Stimulated activated CD4-positive, alpha-beta T cell treated with anti-CD3 and anti-CD28 coated beads, Interleukin-2, amount 100 ng/mL, for 4 hours (primary cell): ENCODE measurements at places on chromosomes 1 and 21.

- peak; percentile 73 for DNase-seq
Measured at GRCh38 chr1:21324368-21325141, 34.3 kb upstream of the ECE1 start.

DNA sequence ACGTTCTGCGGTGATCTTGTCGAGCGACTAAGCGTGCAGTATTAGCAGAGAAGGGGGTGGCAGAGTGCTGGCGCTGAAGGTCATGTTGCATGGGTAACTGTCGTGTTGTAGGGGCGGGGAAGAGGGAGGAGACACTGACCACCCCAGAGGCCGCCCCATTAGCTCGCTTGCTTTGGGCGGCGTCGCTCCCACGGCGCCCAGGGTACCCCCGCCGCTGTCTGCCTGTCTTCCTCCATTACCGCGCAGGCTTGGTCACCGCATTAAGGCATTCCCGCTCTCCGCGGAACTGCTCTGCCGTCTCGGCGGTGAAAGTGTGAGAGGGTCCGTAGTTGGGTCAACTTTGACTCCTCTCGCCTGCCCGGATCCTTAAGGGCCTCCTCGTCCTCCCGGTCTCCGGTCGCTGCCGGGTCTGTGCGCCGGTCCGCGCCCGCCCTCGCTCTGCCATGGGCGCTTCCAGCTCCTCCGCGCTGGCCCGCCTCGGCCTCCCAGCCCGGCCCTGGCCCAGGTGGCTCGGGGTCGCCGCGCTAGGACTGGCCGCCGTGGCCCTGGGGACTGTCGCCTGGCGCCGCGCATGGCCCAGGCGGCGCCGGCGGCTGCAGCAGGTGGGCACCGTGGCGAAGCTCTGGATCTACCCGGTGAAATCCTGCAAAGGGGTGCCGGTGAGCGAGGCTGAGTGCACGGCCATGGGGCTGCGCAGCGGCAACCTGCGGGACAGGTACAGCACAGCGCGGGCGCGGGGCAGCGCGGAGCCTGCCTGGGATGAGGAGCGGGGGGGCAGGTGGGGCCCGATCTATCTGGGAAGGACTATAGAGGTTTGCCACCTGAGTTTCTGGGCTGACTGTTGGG, at the start of gene MTARC2:
TSS of gene MTARC2 (plus strand) at position 234 of the 846 bp plus-strand sequence. CDS start at position 444, 210 bp downstream.
- DNase-seq = no peak

DNA sequence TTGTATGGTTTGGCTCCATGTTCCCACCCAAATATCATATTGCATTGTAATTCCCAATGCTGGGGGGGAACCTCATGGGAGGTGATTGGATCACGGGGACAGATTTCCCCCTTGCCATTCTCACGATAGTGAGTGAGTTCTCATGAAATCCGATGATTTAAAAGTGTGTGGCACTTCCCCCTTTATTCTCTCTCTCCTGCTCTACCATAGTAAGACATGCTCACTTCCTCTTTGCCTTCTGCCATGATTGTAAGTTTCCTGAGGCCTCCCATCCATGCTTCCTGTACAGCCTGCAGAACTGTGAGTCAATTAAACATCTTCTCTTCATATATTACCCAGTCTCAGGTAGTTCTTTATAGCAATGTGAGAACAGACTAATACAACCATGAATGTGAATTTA, 211.6 kb upstream of the NR5A2 start:
- no peak for DNase-seq

DNA sequence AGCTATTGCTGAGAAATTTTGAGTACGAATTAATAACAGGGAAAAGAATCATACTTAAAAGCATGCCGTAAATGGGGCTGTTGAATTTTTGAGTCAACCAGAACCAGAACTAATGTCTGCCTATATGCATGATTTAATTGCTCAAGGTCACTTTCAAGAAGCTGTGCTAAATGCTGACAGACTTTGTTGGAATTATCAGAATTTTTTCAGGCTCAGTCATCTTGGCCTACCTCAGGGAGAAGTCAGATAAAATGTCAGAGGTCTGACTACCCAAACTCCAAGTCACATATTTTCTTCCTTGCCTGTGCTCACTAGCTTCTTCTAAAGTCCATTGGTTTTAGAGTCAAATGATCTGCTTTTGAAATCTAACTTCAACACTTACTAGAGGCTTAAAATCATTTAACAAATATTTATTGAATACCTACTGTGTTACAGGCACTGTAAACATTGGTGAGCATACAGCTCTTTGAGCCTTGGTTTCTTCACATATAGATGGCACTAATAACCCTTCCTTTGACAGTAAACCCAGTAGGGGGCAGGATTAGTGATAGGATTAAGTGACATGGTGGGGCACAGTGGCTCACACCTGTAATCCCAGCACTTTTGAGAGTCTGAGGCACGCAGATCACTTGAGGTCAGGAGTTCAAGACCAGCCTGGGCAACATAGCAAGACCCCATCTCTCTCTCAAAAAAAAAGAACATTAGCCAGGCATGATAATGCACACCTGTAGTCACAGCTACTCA, 121.2 kb upstream of the SLC44A3 start:
- DNase-seq = no peak

- DNase-seq = no peak
Measured at GRCh38 chr1:119324198-119324597, 44.4 kb upstream of the HAO2 start.

DNA sequence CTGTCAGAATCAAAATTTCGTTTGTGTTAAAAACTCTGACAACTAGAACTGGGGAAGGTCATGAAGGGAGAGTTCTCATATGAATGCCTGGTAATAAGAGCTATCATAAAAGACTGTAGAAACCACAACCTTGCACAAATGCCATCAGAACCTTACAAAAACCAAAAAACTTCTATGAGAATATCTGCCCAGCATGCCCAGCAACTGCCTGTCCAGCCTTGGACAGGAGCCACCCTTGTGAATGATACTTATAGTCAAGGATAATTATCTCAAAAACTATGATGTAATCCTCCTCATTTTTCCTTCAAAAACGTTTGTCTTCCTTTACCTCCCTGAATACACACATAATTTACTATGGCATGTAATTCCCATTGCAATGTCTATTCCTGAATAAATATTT, 53.4 kb upstream of the C1orf185 start:
- no peak for DNase-seq

- no peak for DNase-seq
Measured at GRCh38 chr1:1924386-1924785, 5.3 kb upstream of the TMEM52 start.

DNA sequence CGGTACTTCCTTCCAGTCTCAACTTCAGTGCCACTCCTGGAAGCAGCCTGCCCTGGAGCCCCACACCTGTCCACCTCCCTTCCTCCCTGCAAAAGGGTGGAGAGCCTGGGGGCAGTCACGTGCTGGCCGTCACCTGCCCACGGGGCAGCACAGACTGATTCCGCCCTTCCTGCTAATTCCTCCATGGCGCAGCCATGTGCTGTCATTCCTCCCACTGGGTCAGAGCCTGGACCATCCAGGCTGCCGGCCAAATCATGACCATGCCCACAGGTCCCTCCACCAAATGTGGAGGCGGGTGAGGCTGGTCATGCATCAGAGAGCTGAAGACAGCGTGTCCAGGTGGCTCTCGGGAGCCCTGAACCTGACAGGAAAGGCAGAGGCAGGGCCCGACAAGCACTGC, 24.4 kb upstream of the GPR153 start:
- no peak for DNase-seq

DNA sequence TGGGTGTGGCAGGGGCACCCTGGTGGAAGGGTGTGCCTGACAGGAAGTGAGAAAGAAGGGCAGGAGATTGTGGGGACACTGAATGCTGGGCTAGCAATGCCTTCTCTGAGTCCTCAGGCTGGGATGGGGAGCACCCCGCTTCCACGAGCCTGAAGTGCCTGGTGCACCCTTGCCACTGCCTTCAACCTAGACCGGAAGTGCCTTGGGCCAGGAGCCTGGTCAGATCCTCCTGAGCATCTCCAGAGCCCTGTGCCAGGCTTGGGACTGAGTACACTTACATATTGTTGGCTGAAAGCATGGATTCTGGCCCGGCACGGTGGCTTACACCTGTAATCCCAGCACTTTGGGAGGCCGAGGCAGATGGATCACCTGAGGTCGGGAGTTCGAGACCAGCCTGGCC, 205.8 kb upstream of the EDN2 start:
- DNase-seq = no peak

DNA sequence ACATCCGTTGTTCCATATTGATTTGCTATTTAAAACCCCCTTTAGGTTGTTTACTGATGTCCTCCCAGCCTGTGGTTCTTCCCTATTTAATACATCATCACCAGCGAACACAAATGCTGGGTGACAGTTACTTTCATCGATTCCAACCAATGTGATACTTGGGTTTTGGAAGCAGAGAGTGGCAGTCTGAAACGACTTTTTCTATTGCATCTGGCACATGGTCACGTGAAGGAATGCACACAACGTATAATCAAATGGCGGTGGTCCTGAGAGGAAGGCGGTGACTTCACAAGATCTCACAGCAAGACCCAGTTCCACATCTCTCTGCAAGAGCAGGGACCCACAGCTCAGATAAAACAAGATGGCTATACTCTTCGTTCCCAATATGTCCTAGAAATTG, 213.9 kb downstream of the DSCAM start:
- no peak for DNase-seq

- no peak for DNase-seq
Measured at GRCh38 chr1:25771221-25772114, 28.5 kb upstream of the SELENON start.

- no peak for DNase-seq
Measured at GRCh38 chr21:37219761-37220432, 47.2 kb downstream of the VPS26C start.

DNA sequence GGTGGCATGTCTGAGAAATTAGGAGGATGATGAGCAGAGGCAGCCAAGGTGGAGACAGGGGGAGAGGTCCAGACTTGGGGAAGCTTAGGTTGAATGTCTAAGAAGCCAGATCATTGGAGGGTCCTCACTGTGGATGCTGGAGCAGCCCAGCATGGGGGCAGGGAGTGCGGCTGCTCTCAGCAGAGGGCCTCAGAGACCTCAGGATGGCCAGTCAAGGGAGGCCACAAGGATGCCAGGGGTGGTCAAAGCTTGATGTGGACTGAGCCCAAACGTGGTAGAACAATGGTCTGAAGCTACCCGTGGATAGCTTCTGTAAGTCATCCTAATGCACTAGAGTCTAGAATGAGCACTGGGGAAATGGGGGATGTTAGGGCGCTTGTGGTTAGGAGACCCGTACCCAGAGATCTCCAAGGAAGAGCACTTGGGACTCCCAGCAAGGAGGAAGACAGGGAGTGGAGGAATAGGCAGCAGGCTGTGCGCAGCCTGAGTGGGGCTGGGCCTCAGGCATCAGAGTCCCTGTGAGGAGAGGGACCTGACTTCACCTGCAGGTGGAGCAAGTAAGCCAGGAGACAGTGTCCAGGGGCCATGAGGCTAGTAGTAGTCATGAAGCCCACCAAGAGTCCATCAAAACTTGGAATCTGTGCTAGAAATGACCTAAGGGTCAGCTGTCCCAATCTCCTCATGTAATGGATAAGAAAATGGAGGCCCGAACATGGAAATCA, 4.3 kb upstream of the S100A9 start:
- DNase-seq = no peak

GRCh38 chr1:94434365-94435045, 16.3 kb downstream of the ABCD3 start:
- no peak for DNase-seq

- no peak for DNase-seq
Measured at GRCh38 chr1:157325220-157325619, 187.0 kb upstream of the ETV3 start.

- DNase-seq = no peak
Measured at GRCh38 chr1:153404086-153404635, 12.2 kb upstream of the S100A7A start.

DNA sequence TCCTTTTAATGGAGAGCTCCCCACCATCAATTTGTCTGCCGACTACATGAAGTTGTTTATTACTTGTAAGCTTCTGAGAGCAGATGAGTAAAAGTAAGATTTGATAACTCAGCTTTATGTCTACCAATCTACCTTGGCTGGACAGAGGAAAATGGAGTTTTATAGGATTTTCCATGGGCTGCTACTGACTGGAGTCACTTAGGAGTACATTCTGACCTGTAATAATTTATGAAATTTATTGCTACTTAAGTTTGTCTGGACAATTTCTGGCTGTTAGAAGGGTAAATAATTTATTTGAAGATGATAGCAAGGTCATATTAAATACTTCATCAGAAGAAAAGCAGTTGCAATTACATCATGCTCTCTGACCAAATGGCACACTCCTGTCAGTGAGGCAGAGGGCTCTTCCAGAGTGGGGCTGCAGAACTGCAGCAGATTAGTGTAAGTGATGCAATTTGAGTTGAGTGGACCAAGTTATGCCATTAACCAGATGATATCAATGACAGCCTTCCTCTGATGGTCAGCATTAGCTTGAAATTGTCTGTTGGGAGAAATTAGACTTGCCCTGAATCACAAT, 736.7 kb upstream of the PTBP2 start:
- no peak for DNase-seq

- no peak for DNase-seq
Measured at GRCh38 chr21:20254964-20255363, 743.2 kb upstream of the NCAM2 start.

DNA sequence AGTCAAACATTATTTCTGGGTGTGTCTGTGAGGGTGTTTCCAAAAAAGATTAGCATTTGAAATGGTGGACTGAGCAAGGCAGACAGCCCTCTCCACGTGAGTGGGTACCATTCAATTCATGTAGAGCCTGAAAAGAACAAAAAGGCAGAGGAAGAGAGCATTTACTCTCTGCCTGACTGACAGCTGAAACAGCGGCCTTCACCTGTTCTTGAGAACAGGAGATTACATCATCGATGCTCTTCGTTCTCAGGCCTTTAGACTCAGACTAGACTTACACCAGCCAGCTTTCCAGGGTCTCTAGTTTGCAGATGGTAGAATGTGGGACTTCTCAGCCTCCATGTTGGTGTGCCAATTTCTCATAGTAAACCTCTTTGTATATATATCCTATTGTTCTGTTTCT, 302.3 kb downstream of the BACH1 start:
- DNase-seq = no peak

DNA sequence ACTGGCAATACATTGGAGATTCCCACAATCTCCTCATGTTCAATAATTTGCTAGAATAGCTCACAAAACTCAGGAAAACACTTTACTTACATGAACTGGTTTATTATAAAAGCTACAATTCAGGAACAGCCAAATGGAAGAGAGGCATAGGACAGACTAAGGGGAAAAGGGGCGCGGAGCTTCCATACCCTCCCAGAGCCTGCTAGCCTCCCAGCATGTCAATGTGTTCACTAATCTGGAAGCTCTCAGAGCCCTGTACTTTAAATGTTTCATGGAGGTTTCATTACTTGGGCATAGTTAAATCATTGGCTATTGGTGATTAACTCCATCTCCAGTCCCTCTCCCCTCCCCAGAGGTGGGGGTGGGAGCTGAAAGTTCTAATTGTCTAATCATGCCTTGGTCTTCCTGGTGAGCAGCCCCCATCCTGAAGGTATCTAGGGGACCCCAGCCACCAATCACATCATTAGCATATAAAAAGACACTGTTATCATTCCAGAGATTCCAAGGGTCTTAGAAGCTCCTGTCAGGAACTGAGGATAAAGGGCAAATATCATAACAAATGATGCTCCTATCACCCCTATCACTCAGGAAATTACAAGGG, 10.9 kb upstream of the DMRTB1 start:
- no peak for DNase-seq
